ENCODE measurements at places on chromosomes 12 and 14. TPM values are rescaled to one million over a fixed set of nuclear protein-coding genes. Genes with fewer than 3 reads are reported as not detected.

DNA sequence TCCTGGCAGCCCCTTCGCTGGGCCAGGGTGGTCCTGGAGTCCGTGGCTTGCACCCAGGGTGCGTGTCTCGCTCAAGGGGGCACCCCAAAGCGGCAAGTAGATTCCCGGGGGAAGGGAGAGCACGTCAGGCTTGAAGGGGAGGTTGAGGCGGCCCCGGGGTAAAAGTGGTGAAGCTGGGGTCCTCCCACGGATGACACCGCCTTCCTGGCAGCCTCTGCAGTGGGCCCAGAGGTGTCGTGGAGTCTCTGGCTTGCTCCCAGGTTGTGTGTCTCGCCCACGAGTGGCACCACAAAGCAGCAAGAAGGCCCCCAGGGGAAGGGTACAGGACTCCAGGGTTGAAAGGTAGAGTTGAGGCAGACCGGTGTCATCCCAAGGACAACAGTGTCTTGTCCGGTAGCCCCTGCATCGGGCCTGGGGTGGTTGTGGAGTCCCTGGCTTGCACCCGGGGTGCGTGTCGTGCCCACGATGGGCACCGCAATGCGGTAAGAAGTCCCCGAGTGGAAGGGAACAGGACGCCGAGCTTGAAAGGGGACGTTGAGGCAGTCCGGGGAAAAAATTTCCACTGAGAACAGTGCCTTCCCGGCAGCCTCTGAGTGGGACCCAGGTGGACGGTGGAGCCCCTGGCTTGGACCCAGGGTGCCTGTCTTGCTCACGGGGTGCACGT is 158.0 kb upstream of the ALG10B start:
- no peak for DNase-seq

DNA sequence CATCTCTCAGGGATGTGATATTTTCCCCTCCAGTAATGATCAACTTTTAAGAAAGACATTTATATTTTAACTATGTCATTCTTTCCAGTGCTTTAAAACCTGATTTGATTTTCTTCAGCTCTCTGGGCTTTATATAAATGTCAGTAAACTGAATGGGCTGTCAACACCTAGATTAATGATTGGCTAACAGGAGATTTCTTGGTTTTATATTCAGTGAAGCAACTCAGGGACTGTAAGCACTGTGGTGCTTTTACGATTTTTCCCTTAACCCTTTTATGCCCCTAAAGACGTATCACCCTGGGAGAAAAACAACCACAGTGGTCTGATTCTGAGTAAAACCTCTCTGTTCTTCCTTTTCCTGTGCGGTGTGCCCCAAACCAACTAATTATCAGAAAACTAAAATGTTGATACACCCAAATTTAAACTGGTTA is 38.0 kb downstream of the PTGER2 start:
- no peak for DNase-seq

DNA sequence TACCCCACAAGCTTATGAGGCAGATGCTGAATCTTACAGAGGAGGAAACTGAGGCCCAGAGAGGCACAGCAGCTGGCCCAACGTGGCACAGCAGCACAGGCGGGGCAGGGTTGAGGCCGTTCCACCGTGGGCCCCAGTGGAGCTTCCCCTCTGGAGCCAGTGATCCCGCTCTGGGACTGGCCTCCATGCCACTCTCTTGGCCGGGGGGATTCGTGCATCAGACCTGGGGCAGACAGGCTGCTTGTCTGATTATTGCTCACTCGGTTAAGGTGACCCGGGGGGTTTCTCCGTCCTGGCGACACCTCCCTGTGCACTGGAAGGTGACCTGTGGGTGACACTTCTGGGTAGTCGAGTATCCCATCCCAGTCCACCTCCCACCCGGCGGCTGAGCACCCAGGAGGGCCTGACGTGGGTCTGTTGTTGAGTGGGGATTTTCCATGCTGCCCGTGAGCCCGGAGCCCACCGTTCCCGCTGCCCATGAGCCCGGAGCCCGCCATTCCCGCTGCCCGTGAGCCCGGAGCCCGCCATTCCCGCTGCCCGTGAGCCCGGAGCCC is 27.8 kb downstream of the NOC4L start:
- no peak for DNase-seq

DNA sequence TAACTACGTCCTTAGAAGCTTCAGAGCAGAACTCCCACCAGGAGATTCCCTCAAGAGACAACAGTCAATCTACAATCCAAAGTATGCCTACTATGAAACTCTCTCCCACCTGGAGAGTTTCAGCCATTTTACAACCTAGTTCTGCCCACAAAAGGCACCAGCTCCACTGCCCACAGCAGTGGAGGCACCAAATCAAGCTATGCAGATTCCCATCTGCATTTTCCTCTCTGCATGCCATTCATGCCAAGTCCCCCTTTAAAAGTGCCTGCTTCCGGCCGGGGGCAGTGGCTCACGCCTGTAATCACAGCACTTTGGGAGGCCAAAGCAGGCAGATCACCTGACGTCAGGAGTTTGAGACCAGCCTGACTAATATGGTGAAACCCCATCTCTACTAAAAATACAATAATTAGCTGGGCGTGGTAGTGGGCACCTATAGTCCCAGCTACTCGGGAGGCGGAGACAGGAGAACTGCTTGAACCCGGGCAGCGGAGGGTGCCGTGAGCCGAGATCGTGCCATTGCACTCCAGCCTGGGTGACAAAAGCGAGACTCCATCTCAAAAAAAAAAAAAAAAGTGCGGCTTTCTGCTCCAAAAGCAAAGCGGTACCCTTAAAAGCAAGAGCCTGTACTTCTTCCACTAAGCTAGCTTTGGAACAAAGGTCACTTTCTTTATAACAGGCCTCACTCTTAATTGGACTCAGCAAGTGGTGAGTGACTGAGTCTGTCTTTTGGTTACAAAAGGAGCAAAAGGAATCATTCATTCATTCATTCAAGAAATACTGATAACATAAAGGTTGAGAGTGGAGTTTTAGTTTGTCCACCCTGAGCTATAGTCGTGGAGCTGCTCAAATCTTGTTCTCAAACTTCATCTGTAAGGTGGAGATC is 10.1 kb upstream of the DLGAP5 start:
- DNase-seq: no peak

PCNX4 gene
- 32.6 TPM for total RNA-seq

HNF1A gene
- 0.33 TPM for total RNA-seq

FOXN4 gene
- total RNA-seq: not detected

GRCh38 chr12:15856097-15856982 is 25.8 kb upstream of the STRAP start:
- no peak for DNase-seq

GRCh38 chr12:127675936-127676335 is 591.0 kb upstream of the TMEM132C start:
- no peak for DNase-seq

GRCh38 chr12:68850390-68850789 is 42.4 kb downstream of the MDM2 start:
- no peak for DNase-seq

SAMD15 gene
- total RNA-seq: 2.0 TPM

UBE2N gene
- 23.0 TPM for total RNA-seq

DNA sequence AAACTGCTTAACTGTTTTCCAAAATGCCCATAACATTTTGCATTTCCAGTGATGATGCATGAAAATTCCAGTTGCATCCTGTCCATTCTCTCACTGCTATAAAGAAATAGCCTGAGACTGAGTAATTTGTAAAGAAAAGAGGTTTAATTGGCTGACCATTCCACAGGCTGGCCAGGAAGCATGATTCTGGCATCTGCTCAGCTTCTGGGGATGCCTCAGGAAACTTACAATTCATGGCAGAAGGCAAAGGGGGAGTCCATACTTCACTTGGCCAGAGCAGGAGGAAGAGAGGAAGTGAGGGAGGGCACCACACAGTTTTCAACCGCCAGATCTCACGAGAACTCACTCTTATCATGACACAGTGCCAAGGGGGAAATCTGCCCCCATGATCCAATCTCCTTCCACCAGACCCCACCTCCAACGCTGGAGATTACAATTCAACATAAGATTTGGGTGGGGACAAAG is 18.2 kb upstream of the CLEC2D start:
- no peak for DNase-seq

GRCh38 chr14:64062381-64063115 is 209.7 kb downstream of the SYNE2 start:
- no peak for DNase-seq

DNA sequence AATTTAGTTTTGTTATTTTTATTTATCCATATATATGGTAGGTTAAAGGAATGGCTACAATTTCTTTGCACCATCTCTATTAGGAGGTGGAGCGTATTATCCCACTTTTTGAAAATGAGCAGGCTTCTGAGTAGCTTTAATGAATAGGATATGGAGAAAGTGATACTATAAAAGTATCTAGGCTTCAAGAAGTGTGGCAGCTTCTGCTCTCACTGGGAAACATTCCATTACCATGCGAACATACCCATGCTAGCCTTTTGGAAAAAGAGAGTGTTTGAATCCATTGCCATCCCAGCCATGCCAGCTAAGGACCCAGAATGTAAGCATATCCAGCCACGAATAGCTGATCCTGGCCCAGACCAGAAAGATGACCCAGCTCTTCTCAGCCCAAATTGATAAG is 107.3 kb downstream of the SLC38A4 start:
- DNase-seq: no peak

NKX2-1 gene
- not detected for total RNA-seq

GRCh38 chr14:51225751-51226150 is 14.3 kb upstream of the TMX1 start:
- DNase-seq: no peak

DNA sequence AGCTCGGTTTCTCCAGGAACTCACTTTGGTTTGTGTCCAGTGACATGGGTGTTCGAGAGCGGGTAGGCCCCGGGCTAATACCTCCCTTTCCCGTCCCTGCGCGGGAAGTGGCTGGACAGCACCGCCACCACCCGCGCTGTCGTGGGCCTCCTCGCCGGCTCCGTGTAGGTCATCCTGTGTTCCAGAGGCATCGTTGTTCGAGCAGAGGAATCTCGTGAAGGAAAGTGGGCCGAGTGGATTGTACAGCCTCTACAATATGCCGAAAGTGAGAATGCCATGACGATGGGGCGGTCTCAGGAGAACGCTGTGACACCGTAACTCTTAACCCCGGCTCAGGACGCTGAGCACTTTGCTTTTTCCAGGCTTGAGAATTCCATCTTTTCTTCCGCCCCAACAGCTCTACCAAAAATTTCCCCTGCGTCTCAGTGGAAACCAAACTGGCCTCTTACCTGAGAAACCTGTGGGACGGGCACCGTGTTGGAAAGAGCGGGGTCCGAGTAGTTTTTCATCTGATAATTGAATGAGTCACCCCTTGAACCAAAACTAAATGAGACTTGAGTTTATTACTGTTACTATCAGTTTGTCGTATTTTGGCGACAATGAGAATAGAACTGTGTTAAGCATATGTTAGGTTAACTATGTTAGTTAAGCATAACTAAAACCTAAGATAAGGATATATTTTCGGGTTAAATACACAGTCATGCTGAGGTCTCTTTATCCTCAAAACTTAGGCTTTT is 510 bp downstream of the EIF2S1 start:
- DNase-seq: no peak

AICDA gene
- not detected for total RNA-seq

DNA sequence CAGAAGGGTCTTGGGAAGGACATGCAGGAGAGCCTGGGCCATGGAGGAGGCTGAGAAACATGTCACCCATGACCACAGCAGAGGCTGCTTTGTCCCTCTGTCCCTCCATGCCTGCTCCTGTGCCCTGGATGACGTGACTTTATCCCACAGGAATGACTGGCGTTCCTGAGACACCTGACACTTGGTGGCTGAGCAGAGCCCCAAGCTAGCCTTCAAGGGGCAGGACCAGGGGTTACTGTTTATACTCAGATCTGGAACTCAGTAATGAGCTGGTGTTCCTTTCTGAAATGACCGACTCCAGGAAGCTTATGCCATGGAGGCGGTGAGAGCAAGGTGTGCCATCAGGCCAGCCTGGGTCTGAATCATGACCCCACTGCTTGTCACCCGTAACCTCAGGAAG is 44.2 kb downstream of the ZFP36L1 start:
- no peak for DNase-seq

DNA sequence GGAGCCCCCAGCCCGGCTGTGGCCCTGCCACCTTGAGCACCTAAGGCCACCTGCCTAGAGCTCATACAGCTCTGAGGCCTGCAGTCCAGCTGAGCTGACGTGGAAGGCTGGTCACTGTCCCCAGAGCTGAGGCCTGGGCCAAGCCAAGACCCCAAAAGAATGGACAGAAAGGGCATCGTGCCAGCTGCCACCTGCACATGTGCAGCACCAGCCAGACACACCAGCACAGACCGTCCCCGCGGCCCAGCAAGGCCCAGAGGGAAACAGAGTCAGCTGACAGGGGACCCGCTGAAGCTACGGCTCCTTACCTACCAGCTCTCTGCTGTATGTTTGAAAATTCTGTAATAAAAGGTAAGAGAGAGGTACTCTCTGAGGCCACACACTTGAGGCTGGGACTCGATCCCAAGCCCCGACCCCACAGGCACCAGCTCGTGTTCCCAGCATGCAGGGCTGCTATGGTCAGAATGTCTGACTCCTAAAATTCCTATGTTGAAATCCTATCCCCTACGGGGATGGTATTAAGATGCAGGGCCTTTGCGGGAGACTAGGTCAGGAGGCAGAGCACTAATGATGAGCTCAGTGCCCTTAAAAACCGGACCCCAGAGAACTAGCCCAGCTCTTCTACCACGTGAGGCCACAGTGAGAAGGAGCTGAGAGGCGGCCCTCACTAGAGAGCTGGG is 25.4 kb downstream of the BRF1 start:
- DNase-seq: no peak

- DNase-seq: no peak
These were observed 900.4 kb upstream of the MDGA2 start for GRCh38 chr14:48575772-48576171.

DNA sequence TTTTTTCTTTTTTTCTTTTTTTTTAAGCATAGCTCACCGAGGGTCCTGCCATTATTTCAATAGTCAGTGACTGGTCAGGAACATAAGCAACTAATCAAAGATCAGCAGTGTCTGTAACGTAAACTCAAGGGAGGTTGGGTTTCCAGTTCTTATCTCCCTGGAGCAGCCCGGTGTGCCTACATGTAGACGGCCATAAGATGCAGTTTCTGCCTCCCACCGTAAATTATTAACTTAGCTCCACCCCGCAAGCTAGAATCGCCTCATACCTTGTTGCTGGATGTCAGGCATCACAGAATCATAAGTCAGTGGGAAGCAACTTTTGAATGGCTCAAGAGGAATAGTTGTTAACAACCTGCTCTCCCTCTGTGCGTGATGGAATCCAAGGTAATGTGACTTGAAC is at the start of gene MYO1H:
Gene MYO1H (plus strand): TSS at position 312 of the 400 bp plus-strand sequence. CDS start 61 bp downstream, at position 373.
- no peak for DNase-seq

DNA sequence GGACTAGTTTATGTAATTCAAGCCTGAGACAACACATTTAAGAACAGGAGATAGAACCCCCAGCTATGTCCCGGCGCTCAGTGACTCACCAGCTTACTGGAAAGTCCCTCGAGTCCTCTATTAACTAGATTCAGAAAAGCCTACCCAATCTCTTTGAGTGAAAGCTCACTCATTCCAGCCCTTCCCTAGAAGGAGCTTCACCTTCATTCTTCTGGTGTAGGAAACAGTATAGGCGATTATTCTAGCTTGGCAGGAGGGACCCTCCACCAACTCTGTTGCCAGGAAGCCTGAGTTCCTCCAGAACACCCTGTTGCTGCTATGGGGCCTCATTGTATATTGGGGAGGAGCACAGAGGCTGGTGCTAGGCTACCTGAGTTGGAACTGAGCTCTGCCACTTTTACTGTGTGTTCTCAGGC is 57.2 kb upstream of the AEBP2 start:
- no peak for DNase-seq

INHBC gene
- total RNA-seq: not detected

- DNase-seq: no peak
These were observed 193.1 kb upstream of the TBX3 start for GRCh38 chr12:114876968-114877680.

GRCh38 chr12:69501154-69501895 is 31.1 kb downstream of the FRS2 start:
- DNase-seq: no peak

GRCh38 chr12:9169979-9170634 is 38.1 kb downstream of the PZP start:
- DNase-seq: no peak

LRTM2 gene
- not detected for total RNA-seq

Data from breast epithelium (tissue), 4 donors.